ENCODE measurements at places on chromosomes 2 and 18.

GRCh38 chr2:1986598-1986997, 242.3 kb upstream of the PXDN start:
- no peak for DNase-seq

- DNase-seq: no peak
These were observed 193.0 kb upstream of the NETO1 start for GRCh38 chr18:73060666-73061288.

- DNase-seq: no peak
These were observed 1.7 kb downstream of the FOSL2 start for GRCh38 chr2:28394331-28394877.

- DNase-seq: no peak
These were observed 165.6 kb upstream of the HDAC4 start for GRCh38 chr2:239566162-239566994.

- no peak for DNase-seq
These were observed 12.2 kb downstream of the GPR17 start for GRCh38 chr2:127658146-127658545.

- no peak for DNase-seq
These were observed 246.6 kb upstream of the REG3G start for GRCh38 chr2:78778756-78779510.

- peak; percentile 22 for DNase-seq
These were observed 14.9 kb downstream of the ITGA6 start for GRCh38 chr2:172442072-172442895.

GRCh38 chr18:49976795-49977560, 163.6 kb upstream of the ACAA2 start:
- no peak for DNase-seq

- DNase-seq: no peak
These were observed 209.2 kb upstream of the SMAD2 start for GRCh38 chr18:48139431-48140347.

All from stimulated activated naive CD4-positive, alpha-beta T cell (primary cell).